ENCODE measurements at places on chromosomes 1 and 21. TPM values are rescaled to one million over a fixed set of nuclear protein-coding genes. Genes with fewer than 3 reads are reported as not detected.

DNA sequence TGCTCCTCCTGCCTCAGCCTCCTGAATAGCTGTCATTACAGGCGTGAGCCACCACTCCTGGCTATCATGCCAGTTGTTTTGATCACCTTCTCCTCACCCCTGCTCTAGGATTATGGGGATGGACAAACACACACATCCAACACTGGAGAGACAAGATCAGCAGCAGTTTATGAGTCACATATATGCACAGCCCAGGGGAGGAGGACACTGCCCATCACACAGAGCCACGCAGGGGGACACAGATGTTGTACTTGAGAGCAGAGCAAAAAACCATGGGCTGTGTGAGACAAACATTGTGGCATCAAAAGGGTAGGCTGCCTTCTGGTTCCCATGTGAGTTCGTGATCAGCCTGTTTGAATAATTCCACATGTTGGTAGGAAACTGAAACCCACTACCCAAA is 32.1 kb downstream of the EDARADD start:
- DNase-seq: no peak

- DNase-seq: no peak
These were observed 27.7 kb downstream of the PPP1R12B start for GRCh38 chr1:202376247-202376646.

- DNase-seq: no peak
These were observed 2.5 kb upstream of the F3 start for GRCh38 chr1:94543893-94544635.

Gene TMPRSS15
- under 0.01 TPM for total RNA-seq

Gene STPG1
- 3.3 TPM for total RNA-seq

Gene RPF1
- total RNA-seq: 64.7 TPM

DNA sequence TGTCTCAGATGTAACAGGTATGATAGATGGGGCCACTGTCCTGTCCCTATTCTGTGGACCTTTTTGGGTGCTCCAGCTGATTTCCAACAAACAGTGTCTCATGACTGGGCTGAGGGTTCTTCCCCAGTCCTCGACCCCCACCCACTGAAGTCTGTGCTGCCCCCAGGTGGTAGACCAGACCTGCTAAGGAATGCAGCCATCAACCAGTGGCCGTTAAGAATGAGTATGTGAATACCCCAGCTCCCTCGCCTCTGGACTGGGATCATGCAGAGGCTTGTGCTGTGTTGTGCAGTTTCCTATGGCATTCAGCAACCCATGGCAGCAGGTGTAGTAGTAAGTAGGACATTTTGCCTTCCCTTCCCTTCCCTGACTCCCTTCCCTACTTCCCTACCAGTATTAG is 183.1 kb upstream of the KAZN start:
- no peak for DNase-seq

- no peak for DNase-seq
These were observed 51.2 kb downstream of the DIPK1A start for GRCh38 chr1:92910081-92910480.

GRCh38 chr1:40650075-40650474 is 15.4 kb downstream of the RIMS3 start:
- no peak for DNase-seq

DNA sequence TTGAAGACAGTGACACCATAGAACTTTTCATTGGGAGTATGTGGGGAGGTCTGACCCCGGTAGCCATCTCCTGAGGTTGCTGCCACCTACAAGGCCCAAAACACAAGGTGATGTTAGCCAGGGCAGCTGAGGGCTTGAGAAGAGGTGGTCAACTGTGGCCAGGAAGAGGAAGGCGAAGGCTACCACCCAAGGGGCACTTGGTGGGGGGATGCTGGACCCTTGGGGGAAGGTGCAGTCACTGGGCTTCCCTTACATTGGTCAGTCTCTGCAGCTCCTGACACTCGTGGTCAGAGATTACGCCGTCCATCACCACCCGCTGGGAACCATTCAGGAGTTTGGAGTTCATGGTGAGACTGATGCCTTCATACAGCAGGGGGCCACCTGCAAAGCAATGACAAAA is 12.2 kb upstream of the CLDN19 start:
- no peak for DNase-seq

Gene PLPPR5
- 0.09 TPM for total RNA-seq

Gene HSPA13
- 24.6 TPM for total RNA-seq

Gene FHAD1
- 0.66 TPM for total RNA-seq

Gene OVAAL
- 0.05 TPM for total RNA-seq

- no peak for DNase-seq
These were observed 158.2 kb upstream of the KLHDC7A start for GRCh38 chr1:18322368-18323032.

DNA sequence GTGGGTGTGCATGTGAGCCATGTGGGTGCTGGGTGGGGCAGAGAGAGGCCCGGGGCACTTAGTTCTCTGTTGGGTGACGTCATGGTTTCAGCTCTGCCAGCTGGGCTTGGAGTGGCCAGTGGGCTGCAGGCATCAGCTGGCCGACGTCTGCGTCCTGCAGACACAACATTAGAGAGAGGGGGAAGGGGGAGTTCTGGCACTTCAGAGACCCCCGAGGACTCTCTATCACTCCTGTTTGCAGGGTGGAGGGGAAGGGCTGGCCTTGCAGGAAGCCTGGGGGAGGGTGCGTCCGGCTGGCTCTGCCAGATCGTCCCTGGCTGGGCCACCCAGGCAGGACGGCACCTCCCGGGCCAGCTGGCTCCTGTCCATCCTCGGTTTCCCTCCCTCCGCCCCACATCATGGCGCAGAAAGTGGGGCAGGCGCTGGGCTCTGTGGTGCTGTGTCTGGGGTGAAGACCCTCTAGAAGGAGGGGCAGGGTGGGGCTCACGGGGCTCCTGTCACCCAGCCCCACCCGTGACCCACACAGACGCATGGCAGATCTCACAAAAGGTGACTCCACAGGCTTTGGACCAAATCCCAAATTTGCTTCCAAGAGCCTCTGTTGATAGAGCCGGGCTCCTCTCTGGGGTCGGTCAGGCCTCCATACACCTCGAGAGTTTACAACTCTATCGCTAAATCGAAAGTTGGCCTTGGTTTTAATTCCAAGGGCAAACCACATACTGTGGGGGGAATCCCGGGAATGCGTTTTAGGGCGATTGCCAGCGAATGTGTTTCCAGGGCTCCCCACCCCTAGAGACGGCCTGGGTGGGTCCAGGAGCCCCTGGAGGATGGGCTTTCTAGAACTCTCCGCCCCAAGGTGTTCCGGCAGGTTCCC is 73.4 kb upstream of the TTC34 start:
- no peak for DNase-seq

Gene FNDC5
- total RNA-seq: 3.5 TPM

DNA sequence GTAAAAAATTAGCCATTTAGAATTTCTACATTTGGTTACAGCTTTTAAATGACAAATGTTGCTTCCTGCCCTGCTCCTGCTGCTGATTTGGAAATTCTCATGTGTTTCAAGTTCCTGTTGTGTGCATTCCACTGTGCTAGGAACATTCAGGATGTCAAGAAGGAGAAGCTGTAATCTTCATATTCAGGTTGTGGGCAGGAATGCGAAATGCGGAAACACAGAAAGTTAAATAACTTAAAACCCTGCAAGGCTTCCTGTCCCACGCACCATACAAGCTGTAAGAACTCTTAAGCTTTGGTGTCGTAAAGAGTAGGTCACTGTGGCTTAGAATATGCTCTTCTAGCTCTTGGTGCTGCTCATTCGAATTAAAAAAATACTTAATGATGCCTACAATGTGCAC is 52.6 kb downstream of the S100B start:
- DNase-seq: peak; percentile 41

Gene GNG12
- 14.8 TPM for total RNA-seq

GRCh38 chr1:179441501-179441900 is 75.7 kb downstream of the AXDND1 start:
- no peak for DNase-seq

GRCh38 chr1:231626535-231626950 is at the start of gene DISC1:
Gene DISC1, plus strand, starts transcription at chr1:231626790. Its CDS starts 78 bp downstream, at chr1:231626868.
- peak; percentile 60 for DNase-seq

DNA sequence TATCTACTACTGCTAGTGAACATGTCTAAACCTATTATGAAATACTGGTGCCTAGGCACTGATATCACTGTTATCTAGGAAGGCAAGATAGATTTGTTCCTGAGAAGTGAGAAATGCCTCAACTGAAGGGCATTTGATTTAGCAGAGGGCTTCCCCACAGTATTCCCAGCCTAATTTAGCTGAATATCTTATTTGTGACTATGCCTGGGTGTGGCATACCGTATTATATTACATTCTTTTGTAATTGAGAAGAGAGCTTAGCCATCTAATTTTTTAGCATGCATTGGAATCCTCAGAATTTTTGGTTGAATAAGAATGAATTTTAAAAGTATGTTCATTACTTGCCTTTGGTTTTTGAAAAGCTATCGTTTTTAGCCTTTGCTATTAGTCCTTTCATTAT is 99.1 kb downstream of the ZP4 start:
- no peak for DNase-seq

- DNase-seq: no peak
These were observed 7.7 kb upstream of the PAFAH2 start for GRCh38 chr1:26005434-26006105.

- DNase-seq: no peak
These were observed 97.6 kb downstream of the EPHB2 start for GRCh38 chr1:22808186-22808675.

Gene ARHGEF10L
- 1.9 TPM for total RNA-seq

DNA sequence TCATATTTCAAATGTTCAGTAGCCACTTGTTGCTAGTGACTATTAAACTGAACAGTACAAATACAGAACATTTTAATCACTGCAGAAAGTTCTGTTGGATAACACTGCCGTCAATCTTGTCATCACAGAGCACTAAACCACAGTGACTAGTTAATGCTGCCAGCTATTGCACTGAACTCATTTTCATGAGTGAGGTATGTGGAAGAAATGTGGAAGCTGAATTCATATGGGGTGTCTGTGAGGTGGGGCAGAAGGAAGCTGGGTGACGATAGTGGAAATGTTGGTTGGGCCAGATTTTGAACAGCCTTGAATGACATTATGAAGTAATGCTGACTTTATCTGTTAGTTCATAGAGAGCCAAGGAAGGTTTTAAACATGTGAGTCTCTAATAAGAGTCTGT is 49.6 kb downstream of the OSBPL9 start:
- no peak for DNase-seq

All from thymus (tissue), 14 donors.